Breast epithelium (tissue), 4 donors: ENCODE measurements at places on chromosomes 1 and 21. TPM values are rescaled to one million over a fixed set of nuclear protein-coding genes. Genes with fewer than 3 reads are reported as not detected.

GRCh38 chr1:192170196-192170984, 12.1 kb downstream of the RGS18 start:
- no peak for DNase-seq

Gene RPTN
- total RNA-seq, result not detected

DNA sequence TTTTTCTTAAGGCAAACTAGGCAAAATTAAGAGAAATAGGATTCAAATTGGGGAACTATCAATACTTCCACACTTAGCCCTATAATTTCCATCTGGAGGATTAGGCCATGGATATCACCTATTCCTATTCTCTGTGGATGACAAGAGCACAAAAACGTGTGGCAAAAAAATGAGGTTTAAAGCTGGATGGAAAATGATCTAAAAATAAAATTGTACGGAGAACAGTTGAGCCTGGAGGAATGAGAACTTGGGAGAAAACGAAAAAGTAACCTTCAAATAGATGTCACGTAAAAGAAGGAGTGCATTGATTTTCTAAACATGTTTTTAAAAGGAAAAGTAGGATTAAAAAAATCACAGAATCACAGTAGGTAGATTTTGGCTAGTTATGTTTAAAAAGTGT, 55.7 kb downstream of the RGS4 start:
- no peak for DNase-seq

GRCh38 chr1:18373882-18374493, 106.7 kb upstream of the KLHDC7A start:
- no peak for DNase-seq

Gene KRTAP24-1
- not detected for total RNA-seq

Gene VPS13D
- total RNA-seq, result 96.4 TPM

- DNase-seq, result no peak
Observed at GRCh38 chr1:160488347-160489058, 34.6 kb downstream of the SLAMF6 start.

Gene DPM3
- 69.4 TPM for total RNA-seq

Gene KRTAP19-1
- total RNA-seq, result not detected

- no peak for DNase-seq
Observed at GRCh38 chr1:63199706-63200335, 122.5 kb upstream of the FOXD3 start.

DNA sequence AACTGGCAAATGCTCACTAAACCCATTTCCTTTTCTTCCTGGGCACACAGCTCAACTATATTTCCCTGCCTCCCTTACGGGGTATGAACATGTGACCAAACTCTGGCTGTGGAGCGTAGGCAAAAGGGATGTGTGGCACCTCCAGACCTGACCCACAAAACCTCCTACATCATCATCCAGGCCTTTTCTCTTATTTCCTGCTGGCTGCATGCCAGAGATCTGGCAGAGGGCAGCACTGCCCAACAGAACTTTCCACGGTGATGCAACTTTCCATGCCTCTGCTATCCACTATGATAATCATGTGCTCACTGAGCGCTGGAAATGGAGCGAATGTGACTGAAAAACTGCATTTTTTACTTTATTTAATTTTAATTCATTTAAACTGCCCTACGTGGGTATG, 99.6 kb upstream of the CACNA1E start:
- no peak for DNase-seq

Gene OLFML2B
- 7.3 TPM for total RNA-seq

DNA sequence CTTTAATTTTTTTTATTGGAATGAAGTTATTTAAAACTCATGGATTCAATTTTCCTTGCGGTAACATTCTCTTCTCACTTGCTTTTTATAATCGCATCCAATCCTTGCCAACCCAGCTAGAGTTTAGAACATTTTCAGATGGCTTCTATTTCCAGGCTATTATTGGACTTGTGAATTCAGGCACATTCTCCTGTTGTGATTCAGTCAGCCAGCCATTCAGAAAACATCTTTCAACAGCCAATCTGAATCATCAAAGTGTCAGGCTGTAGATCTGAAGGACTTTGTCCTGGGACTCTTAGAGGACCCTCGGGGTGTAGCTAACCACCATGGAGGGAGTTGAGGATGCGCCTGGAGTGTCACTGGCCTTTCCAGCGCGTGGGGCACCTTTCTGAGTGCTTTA, 92.4 kb downstream of the PRDM2 start:
- no peak for DNase-seq

DNA sequence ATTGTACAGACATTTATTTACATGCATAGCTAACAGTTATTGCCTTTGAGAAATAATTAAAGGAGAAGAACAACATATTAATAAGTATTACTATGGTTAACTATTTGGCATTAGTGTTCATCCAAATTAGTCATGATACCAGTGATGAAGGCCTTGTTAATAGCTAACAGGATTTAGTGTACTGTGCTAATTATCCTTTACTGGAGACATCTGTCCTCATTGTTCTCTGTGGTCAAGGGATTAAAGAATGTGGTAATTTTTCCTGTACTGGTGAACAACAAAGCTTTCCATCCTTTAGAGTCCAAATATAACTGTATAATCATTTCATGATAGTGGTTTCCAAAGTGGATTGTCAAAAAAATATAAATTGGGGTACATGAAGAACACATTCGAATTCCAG, 103.9 kb downstream of the ADGRL4 start:
- no peak for DNase-seq

DNA sequence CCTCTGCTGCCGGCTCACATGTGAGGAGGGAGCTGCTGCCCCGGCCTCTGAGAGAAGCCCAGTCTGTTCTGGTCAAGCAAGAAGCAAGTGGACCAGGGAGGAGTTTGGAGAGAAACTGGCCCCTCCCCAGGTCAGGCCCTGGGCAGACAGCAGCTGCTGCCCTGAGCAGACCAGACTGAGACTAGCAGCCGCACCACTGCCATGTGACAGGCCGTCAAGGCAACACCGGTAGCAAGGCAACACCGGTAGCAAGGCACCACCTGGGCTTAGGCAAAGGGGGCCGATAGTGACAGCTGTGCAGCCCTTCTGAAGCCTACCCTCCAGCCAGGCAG, 50.3 kb downstream of the ARHGEF16 start:
- DNase-seq, result no peak

DNA sequence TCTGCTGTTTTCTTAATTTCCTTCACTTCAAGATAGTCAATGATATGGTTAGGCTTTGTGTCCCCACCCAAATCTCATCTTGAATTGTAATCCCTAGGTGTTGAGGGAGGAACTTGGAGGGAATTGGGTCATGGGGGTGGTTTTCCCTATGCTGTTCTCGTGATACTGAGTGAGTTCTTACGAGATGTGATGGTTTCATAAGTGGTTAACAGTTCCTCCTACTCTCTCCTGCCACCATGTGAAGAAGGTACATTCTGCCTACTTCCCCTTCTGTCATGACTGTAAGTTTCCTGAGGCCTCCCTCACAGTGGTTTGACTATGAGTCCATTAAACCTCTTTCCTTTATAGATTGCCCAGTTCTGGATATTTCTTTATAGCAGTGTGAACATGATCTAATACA, 74.0 kb upstream of the SAMSN1 start:
- no peak for DNase-seq
